Glutamatergic neuron (in vitro differentiated cells): ENCODE measurements at places on chromosomes 6 and 20. TPM values are rescaled to one million over a fixed set of nuclear protein-coding genes. Genes with fewer than 3 reads are reported as not detected.

Gene FAXC
- 68.9 TPM for total RNA-seq

Gene RSPH9
- 0.22 TPM for total RNA-seq

GRCh38 chr6:128368213-128368944 lies 152.0 kb downstream of the PTPRK start:
- no peak overlapping the region for H3K4me3 ChIP-seq
- no peaks in the 10 kb centered on the region for H3K27me3 ChIP-seq
- no peak for DNase-seq
- no peaks in the 10 kb centered on the region for H3K4me1 ChIP-seq

GRCh38 chr6:28659250-28659566 lies 133.5 kb downstream of the GPX5 start:
- H3K27me3 ChIP-seq: peaks cover 12% of the 10 kb centered on the region
- peak overlapping the region; percentile 88 for H3K4me3 ChIP-seq
- H3K4me1 ChIP-seq: peaks cover 28% of the 10 kb centered on the region

- no peak overlapping the region for H3K27ac ChIP-seq
- no peaks in the 10 kb centered on the region for H3K4me1 ChIP-seq
- peaks cover 2% of the 10 kb centered on the region for H3K27me3 ChIP-seq
- no peaks in the 10 kb centered on the region for H3K36me3 ChIP-seq
- no peak for DNase-seq
Observed at GRCh38 chr20:8860011-8860495, 208.8 kb upstream of the PLCB4 start.

- H3K4me1 ChIP-seq: no peaks in the 10 kb centered on the region
- H3K27ac ChIP-seq: no peak overlapping the region
- DNase-seq: no peak
- H3K4me3 ChIP-seq: no peak overlapping the region
- no peaks in the 10 kb centered on the region for H3K36me3 ChIP-seq
- no peaks in the 10 kb centered on the region for H3K27me3 ChIP-seq
Observed at GRCh38 chr6:64128301-64129024, 492.9 kb downstream of the PHF3 start.

Gene FOXP4
- total RNA-seq: 27.9 TPM

Gene KCNG1
- 3.6 TPM for total RNA-seq

Gene DST
- 981 TPM for total RNA-seq

GRCh38 chr6:20487669-20488375 lies 46.4 kb upstream of the CDKAL1 start:
- DNase-seq: no peak
- no peaks in the 10 kb centered on the region for H3K36me3 ChIP-seq
- no peaks in the 10 kb centered on the region for H3K4me1 ChIP-seq
- no peaks in the 10 kb centered on the region for H3K27me3 ChIP-seq
- H3K27ac ChIP-seq: no peak overlapping the region

- no peak overlapping the region for H3K4me3 ChIP-seq
- no peaks in the 10 kb centered on the region for H3K27me3 ChIP-seq
- DNase-seq: no peak
- H3K27ac ChIP-seq: no peak overlapping the region
Observed at GRCh38 chr6:141969201-141969600, 163.5 kb upstream of the GJE1 start.

Gene MCCD1
- total RNA-seq: not detected

Gene NEU1
- 40.2 TPM for total RNA-seq

GRCh38 chr6:157688960-157689599 lies 134.0 kb upstream of the SNX9 start:
- DNase-seq: no peak
- peaks cover 23% of the 10 kb centered on the region for H3K4me1 ChIP-seq
- peaks cover 4% of the 10 kb centered on the region for H3K36me3 ChIP-seq
- H3K27ac ChIP-seq: peak overlapping the region; percentile 54

DNA sequence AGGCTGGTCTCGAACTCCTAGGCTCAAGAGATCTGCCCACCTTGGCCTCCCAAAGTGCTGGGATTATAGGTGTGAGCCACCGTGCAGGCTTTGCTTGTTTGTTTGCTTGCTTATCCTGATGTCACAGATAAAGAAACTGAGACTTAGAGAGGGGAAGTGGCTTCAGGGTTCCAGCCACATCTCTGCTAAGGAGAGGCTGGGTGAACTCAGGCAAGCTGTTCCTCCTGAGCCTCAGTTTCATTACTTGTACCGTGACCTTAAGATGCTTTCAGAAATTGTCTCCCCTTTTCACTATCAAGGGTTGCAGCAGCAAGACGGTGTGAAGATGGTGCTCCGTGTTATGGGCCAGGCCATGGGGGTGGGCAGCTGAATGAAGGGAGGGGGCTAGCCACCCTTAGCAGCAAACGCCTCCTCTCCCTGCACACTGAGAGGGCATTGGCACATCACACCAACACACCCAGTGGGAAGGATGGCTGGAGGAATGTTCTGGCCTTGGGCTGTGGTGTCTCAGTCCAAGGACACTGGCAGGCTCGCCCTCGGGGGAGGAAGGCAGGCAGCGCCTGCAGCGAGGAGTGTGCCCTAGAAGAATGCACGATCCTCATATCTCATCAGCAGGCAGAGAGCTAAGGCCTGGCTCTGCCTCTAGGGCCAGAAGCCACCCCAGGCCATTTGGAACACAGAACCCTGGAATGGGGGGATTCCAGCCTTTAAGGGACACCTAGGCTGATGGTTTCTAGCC lies 48.2 kb upstream of the TLDC2 start:
- DNase-seq: no peak
- peaks cover 7% of the 10 kb centered on the region for H3K4me1 ChIP-seq
- no peaks in the 10 kb centered on the region for H3K36me3 ChIP-seq
- peaks cover 8% of the 10 kb centered on the region for H3K27me3 ChIP-seq
- H3K4me3 ChIP-seq: no peak overlapping the region
